ENCODE measurements at places on chromosomes 3 and 15.

DNA sequence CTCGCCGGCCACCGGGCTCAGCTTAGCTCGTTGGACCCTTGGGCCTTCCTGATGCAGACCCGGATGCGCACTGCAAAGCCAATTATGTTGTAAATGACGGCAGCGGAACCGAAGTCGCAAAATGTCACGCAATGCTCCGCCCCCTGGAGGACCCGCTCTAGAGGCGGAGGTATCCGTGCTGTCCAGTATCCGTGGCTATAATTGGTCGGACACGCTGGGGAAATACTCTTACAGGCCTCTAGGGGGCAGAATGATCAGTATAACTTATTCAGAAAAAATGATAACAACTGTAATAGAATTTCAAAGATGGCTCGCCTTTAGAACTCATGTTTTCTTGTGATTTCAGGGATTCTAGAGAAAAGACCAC, at the start of gene PRR23B:
Gene PRR23B (minus strand): TSS at position 59 of the 367 bp plus-strand sequence. CDS start 265 bp downstream, outside the sequence.
- DNase-seq = no peak

- DNase-seq = no peak
Observed at GRCh38 chr3:102098130-102098885, 249.0 kb downstream of the NFKBIZ start.

- no peak for DNase-seq
Observed at GRCh38 chr3:156038869-156039268, 81.5 kb upstream of the KCNAB1 start.

- DNase-seq = peak; percentile 18
Observed at GRCh38 chr3:101963902-101964362, 114.6 kb downstream of the NFKBIZ start.

GRCh38 chr3:12342151-12342550, 53.3 kb downstream of the PPARG start:
- DNase-seq = no peak
